ENCODE measurements at places on chromosomes 11 and 22.

DNA sequence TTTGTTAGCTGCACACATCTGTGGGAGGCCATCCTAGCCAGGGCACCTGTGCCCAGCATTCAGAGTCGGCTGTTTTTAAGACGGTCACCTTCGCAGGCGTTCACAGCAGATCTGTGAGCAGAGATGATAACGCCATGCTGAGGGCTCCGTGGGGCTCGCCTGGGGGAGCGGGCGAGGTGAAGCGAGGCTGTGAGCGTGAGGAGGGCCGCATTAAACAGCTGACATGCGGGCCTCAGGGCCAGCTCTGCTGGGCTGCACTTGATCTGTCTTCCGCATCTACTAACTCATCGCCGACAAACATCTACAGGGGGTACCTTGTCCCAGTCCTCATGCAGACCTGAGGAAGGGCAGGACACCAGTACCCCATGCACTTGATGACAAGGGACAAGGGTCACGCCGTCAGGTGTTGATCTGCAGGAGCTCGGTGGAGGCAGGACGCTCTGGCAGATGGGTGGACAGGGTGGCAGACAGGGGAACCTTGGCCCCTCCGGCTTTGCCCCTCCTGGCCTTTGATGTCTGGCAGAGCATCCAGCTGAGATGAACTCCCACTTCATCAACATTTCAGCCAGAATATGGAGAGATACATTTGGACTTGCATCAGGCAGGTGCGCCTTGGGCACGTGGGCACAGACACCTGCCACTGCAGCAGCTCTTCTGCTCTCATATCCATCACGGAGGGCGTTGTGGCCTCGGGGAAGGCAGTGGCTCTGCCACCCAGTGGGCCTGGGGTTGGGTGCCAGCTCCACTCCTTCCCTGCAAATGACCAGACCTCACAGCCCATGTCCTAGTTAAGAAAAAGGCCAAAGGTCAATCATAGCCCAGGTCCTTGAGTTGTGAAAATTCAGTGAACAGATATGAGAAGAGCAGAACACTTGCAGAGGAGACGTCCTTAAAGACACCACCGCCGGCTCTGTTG, 822.9 kb downstream of the BRD1 start:
- no peak for DNase-seq

DNA sequence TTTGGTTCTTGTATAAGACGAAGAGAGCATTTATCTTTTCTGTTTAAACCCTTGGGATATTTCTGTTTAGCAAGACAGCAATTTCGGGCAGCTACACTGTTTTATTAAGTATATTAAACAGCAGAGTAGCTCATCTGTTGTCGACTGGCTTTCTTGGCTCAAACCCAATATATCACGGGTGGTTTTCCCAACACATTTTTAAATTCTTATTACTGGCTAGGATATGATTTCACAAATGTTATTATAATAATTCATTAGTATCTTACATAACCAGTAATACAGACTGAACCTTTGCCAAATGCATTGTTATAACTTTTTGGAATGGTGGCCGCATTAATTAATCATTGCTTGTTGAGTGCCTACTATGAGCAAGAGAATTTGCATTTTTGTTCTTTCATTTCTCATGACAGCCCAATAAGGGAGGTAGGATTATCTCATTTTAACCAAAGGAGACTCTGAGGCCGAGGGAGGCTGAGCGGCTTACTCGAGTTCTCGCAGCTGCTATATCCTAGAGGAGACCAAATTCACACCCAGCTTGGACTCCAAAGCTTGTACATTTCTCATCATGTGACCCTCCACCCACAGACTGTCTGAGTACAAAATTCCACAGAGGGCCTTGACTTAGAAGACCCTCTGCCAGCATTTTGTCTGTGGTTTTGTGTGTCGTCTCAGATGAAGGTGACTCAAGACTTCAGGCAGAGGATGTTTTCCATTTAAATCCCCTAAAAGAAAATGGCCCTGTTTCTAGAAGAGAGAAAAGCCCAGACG, 304.9 kb downstream of the NTM start:
- no peak for DNase-seq

- DNase-seq, result no peak
Observed at GRCh38 chr11:27505781-27506180, 788 bp downstream of the LIN7C start.

DNA sequence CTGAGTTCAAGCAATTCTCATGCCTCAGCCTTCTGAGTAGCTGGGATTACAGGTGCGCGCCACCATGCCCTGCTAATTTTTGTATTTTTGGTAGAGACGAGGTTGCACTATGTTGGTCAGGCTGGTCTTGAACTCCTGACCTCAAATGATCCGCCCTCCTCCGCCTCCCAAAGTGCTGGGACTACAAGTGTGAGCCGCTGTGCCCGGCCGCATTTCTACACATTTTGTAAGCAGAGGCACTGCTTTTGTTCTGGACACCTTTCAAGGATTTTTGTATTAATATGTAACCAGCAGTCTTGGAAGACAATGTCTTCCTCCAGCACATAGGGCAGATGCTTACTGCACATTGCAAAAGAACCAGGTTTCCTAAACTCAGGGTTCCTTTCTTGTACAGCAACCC, 11.4 kb upstream of the VSIG10L2 start:
- no peak for DNase-seq

- DNase-seq, result no peak
Observed at GRCh38 chr11:118342503-118343161, at the start of gene CD3D. Gene CD3D (minus strand): TSS chr11:118342705. CDS start chr11:118342607, 98 bp downstream.

DNA sequence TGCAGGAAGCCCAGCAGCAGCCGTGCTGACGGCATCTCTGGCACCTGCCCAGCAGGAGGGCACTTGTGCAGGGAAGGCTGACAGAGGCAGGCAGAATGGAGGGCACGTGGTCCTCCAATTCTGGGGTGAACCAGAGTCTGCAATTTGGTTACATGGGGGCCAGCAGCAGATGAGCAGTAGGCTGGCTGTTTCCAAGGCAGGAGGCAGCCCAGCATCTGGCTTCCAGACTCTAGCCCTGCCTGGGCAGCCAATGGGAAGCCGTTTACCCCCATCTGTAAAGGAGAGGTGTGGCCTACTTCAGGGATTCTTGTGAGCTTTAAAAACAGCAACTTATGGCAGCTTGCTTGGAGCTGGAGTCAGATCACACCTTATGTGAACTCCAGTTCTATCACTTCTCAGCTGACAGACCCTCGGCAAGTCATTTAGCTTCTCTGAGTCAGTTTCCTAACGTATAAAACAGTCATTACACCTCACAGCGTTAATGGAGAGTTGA, 27.9 kb upstream of the RASL10A start:
- no peak for DNase-seq

- no peak for DNase-seq
Observed at GRCh38 chr22:33923033-33923432, 2.8 kb upstream of the LARGE1 start.

GRCh38 chr11:78110351-78110750, 29.1 kb downstream of the ALG8 start:
- no peak for DNase-seq

Data from NCI-H187 (cell line).